CD4-positive, alpha-beta T cell treated with Interleukin-12 subunit alpha and Interleukin-12 subunit beta, for 1 hour (primary cell): ENCODE measurements at places on chromosomes 12 and 14.

DNA sequence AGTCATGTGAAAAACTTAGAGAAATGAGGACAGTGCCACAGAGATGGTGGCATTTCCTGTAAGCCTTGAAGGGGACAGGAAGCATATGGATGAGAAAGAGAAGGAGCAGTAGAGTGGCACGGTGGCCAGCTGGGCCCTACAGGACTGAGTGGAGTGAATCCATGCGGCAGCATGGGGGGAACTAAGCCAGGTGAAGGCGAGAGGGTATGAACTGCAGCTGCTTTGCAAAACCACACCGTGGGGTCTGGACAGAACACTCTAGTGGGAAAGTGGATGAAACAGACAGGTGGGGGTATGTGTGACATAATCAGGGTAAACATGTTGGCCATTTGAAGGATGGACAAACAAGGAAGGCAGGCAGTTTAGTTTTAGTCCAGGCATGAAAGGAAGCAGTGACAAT, 10.4 kb upstream of the SYCP3 start:
- no peak for DNase-seq

- no peak for DNase-seq
Measured at GRCh38 chr12:64837427-64837826, 13.0 kb downstream of the TBC1D30 start.

GRCh38 chr14:56422703-56423213, 156.8 kb upstream of the TMEM260 start:
- DNase-seq, result peak; percentile 20

DNA sequence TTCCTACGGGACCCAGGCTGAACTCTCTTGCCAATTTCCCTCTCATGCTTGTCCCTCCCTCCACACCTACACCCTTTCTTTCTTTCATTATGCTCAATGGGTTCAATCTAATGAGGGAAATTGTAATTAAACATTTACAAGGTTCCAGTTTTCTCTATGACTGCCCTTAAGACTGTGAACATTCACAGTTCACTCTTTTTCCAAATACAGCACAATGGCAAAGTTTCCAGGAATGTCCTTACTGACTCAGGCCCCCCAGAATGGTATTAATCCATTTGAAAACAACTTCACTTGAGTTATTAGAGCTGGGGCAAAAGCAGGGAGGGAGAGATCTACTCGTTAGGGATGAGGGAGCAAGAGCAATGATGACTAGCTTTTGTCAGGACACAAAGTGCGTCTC, 892.1 kb downstream of the NRXN3 start:
- DNase-seq, result no peak

GRCh38 chr12:51388069-51388799, 3.0 kb downstream of the GALNT6 start:
- no peak for DNase-seq
